ENCODE measurements at places on chromosomes 1 and 21.

GRCh38 chr1:59008599-59009347, 224.9 kb upstream of the JUN start:
- no peak for DNase-seq

DNA sequence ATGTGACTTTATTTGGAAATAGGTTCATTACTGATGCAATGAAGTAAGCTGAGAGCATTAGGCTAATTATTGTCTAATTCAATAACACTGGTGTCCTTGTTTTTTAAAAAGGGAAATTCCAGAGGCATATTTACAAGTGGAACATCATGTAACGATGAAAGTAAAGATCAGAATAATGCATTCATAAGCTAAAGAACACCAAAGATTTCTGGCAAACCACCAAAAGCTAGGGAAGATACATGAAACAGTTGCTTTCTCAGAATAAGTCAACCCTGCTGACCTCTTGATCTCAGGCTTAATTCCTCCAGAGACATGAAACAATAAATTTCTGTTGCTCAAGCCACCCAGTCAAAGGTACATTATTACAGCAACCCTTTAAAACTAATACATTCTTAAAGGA, 20.3 kb upstream of the IFI16 start:
- DNase-seq, result no peak

DNA sequence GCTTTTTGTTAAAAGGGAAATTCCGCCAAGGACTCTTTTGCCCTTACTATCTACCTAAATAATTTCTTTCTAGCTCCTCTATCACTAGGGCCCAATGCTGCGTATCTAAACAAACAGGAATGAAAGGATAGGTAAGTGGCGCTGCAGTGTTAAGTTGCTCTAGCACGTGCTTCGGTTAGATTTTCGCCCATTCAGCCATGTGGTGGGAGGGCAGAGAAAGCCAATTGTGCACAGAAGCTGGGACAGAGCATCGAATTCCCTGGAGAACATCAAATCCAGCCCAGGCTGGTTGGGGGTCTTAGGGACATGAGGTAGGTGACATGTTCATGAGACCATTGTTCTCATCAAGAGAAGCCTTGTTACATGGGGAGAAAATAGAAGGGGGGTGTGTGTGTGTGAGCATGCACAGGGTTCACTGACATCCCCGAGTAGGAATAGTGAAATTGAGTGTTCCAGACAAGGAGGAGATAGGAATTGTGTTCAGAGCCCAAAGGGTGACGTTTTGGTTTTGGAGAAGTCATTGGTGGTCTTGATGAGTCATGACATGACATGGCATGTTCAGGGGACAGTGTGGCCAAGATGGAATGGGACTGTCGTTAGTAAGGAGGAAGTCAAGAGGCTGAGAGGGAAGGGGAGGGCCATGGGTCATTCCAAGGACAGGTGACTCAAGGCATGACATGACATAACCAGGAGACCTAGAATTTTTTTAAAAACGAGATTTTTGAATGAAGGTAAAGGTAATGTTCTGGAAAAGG, 107.1 kb downstream of the TLR5 start:
- DNase-seq, result no peak

DNA sequence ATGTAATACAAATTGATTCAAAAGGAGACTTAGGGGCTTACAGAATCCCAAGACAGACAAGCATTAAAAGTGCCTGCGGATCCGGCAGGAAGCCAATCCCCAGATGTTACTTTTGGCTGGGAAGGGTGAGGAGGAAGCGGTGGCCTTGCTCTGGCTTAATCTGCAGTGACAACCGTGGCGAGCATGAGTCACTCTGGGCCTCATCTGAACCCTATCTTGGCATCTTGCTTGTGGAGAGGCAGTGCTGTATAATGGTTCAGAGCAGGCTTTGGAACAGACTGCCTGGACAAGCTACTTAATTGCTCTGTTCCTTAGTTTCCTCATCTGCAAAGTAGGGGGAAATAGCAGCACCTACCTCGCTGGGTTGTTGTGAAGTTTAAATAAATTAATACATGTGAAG, 74.1 kb downstream of the XCL2 start:
- peak; percentile 41 for DNase-seq

DNA sequence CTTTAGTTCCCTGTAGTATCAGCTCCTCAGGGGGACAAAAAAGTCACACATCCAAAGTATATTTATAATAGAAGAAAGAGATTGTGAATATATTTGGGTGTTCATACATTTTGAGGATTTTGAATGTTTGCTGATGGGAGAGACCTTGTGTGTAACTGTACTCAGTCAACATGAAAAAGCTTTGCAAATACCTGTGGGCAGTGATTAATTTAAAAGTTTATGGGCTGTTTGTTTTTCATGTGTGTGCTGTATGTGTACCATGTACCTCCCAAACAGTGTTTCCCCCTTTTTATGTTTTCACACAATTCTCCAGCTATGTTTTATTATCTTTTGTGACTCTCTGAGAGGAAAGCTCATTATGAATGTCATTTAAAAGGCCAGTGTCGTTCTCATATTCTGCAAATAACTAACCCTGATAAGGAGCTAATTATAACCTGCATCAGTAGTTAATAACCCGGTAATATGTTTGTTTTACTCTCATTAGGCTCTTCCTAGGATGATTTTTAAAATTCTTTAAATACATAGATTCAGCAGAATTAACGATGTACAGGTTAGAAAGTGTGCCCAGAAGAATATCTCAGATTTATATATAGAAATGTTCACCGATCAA, 271.5 kb downstream of the NFIA start:
- DNase-seq, result no peak

DNA sequence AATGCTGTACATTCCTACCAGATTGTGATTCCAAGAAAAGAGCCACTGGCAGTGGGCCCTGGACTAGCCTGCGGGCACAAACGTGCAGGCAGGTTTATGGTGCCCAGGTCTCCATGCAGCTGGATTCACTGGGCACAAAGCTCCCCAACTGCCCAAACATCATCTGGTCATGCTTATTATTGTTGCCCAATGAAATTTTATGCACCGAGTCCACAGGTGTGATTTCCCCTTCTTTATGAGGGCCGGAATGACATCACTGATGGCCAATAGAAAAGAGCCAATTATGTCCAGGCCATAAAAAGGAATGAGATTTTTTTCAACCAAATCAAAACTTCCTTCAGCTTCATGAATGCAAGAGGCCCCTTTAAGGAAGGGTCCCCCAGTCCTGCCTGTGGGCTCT, 66.2 kb downstream of the ERI3 start:
- no peak for DNase-seq

DNA sequence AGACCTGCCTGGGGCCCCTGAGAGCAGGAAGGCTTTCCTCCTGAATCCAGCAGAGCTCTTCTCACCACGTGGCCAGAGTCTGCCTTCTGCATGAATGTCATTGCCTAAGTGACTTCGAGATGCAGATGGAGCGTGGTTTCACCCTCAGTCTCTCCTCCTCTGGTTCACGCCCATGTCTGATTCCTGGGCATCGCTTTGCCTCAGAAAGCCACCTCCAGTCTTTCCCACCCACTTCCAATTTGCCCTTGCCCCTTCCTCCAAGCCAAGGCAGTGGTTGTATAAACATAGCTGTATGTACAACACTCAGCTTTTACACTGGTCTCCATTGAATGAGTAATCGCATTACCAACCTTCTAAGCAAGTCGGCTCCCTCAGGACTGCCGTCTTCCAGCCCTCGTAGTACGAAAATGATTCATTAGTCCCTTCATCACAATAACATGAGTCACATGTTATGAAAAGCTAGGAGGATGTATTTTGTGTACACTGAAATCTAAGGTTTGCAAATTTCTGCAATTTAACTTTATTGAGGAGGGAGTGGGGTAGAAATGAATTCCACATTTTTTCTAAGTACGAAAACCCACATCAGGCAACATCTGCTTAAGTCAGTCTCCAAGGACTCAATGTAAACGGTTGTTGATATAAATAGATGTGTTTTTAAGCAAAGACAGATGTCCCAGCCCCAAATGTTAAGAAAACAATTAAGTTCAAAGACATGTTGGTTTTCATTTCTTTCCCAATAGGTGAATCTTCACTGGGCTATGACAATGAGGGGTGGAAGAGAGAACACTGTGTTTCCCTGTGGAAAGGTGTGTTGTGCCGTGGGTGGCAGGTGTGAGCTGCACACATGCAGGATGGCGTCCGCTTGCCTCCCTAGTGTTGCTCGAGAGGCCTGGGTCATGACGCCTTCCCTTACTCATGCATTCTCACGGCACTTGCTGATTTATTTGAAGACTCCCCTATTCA, 32.3 kb upstream of the ETS2 start:
- no peak for DNase-seq

DNA sequence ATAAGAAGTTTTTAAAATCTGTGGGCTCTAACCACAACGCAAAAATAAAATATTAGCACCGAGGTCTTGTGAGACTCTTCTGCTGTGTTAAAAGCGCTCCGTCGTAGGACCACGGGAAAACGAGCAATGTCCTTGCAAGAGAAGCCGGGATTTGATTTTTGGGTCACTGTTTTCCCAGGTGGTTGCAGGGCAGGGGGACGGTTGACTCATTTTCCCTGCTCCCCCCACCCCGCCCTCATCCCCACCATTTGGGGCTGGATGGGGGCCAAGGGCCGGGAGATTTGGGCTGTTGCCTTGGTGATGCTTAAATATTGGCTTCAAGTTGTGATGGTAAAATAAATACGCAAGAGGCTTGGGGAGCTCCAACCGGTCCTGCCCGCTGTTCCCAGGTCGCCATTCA, 67.6 kb upstream of the SLC25A33 start:
- no peak for DNase-seq

DNA sequence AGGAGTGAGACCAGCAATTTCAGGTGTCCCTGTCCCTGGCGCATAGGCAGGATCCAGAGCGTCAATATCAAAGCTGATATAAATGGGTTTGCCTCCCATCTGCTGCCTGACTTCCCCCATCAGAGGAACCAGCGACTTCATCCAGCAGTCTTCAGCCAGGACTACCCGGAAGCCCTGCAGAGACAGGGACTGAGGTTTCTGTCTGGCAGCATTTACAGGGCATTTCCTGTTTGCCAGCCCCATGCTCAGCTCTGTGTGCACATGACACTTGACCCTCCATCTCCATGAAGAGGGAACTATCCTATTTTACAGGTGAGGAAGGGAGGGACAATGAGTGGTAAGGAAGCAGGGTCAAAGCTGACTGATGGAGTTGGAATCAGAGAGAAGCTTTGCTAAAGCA, 7.2 kb downstream of the AGMAT start:
- DNase-seq, result no peak

- no peak for DNase-seq
Measured at GRCh38 chr21:16072737-16073136, 343.0 kb downstream of the USP25 start.

DNA sequence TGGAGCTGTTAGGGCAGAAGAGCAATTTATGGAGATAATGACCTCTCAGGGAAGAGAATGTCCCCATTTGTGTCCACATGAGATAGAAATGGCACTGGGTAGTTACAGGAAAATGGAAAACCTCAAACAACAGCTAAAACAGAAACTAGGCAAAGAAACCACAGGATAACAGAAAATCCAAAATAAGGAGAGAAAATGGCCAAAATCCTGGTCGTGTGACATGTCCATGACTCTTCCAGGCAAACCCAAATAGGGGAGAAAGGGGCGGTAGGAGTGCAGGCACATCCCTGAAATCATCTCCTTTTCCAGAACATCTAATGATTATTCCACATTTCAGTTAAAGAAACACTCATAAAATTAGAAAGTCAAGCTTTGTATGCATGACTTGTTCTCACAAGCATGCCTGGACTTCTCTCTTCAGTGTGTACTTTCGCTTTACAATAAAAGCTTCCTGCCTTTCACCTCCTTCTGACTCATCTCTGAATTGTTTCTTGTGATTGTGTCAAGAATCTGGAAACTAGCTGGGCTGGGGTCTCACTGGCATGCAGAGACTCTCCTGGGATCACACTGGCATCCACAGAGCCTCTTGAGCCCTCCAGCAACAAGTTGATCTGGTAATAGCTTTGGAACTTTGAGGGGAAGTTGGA, 171.4 kb upstream of the ZP4 start:
- DNase-seq, result no peak

DNA sequence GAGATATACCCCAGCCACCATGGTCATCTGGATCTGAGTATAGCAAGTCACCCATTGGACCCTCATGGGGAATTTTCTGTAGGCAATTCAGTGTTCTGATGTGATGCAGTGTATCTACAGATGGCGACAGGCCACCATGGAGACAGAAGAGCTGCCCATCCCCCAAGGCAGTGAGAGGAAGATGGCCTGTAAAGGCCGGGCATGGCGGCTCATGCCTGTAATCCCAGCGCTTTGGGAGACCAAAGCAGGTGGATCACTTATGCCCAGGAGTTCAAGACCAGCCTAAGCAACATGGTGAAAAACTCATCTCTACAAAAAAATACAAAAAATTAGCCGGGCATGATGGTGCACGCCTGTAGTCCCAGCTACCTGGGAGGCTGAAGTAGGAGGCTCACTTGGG, 41.1 kb upstream of the CTPS1 start:
- DNase-seq, result no peak

DNA sequence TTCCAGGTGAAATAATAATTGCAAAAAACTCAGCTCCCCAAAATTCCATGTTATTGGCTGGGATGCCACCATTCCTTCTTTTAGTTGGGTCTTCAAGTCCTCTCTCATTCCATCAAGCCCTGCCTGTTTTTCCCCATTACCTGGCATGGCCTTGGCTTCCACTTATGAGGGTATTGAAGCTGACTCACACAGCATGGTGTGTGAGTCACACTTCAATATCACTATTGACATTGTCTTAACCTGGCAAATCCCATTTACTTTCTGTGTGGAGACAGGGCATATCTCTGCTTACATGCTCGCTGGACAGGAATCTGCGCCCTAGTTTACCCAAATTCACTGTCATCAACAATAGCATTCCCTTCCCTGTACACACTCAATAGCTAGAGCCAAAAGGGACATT, 1806.8 kb downstream of the BRINP3 start:
- no peak for DNase-seq

DNA sequence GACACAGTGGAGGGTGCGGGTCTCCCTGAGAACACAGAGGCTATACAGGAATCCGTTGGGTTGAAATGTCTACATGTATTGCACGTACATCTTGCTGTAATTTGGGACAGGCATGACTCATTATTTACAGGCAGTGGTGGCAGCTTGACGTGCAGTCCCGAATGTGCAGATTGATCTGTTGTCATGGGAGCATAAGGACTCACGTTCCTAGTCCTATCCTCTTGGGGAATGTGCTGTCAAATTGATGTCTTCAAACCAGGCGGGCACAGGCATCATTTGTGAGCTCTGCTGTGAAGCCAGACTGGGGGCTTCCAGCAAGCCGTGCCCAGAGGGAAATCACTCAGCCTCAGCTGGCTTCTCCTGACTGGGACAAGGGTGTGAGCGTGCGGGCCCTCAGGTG, 40.5 kb downstream of the S100B start:
- DNase-seq, result no peak

DNA sequence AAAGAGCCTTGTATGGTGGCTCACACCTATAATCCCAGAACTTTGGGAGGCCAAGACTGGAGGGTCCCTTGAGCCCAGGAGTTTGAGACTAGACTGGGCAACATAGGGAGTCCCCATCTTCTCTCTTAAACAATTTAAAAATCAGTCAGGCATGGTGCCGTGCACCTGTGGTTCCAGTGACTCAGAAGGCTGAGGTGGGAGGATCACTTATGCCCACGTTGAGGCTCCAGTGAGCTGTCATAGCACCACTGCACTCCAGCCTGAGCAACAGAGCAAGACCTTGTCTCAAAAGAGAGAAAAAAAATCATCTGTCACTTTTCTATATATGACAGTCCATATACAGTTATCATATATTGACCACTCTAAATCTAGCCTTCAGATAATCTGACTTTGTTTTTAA, 658.3 kb downstream of the LTN1 start:
- no peak for DNase-seq

Measured in stimulated activated CD4-positive, alpha-beta T cell treated with anti-CD3 and anti-CD28 coated beads, Interleukin-2, amount 100 ng/mL, for 24 hours (primary cell).